ENCODE measurements at places on chromosomes 7 and 10. TPM values are rescaled to one million over a fixed set of nuclear protein-coding genes. Genes with fewer than 3 reads are reported as not detected.

RNF32 gene
- not detected for total RNA-seq

DNA sequence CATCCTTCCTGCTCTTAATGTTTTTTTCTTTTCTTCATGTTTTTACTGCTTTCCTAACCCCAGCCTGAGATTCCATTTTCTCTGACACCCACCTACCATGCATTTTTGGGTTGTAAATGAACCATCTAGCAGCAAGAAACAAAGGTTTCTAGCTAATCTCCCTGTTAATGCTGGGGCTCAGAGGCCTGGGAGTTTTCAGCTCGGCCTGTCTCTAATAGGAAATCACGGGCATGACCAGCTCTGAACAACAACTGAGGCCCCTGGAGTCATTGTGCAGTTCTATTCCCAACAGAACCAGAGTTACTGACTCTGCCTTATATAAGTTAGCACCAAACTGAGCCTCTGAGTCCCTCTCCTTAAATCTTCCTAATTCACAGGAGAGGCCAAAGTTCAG is 134.8 kb downstream of the CFAP58 start:
- no peak for DNase-seq

DNA sequence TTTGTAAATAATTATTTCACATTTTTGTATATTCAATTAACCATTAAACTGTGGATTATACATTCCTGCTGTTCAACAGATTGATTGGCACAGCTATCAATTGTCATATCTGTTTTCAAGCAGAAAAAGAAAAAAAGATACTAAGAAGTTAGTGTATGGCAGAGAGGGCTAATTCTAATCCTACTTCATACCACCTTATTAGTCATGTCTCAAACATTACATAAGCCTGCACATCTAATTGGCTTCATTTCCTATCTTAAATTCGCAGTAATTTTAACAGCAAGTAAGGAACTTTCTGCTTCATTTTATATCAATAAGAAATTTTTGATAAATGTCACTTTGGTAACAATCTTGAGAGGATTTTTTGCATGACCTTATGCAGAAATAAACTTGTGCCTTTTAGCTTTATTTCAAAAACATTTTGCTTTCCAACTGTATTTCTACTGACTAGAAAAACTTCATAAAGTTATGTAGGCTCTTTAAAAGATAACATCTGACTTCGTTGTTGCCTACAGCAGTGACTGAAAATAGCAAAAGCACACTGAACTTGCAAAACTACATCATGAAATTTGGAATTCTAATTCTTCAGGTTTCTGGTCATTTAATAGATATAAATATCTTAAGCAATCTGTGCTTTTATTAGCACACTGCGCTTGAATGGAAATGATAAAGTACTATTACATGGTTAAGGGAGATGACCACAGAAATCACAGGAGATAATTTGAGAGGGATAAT is 111.5 kb downstream of the SEMA3C start:
- no peak for DNase-seq

DNA sequence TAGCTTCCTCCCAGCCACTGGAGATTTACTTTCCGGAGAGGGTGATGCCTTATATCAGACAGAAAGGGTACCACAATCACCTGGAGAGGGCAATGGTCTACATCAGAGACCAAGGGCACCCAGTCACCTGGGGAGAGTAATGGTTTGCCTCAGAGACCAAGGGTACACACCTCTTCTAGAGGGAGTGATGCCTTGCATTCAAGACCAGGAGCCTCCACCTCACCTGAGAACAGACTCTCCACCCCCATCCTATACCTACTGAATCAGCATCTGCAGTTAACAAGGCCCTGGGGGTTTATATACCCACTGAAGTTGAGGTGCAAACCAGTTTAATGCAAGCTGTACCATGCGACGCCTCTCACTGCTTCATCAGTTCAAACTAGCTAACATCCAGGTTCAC is 270.2 kb upstream of the IGFBP3 start:
- no peak for DNase-seq

DNA sequence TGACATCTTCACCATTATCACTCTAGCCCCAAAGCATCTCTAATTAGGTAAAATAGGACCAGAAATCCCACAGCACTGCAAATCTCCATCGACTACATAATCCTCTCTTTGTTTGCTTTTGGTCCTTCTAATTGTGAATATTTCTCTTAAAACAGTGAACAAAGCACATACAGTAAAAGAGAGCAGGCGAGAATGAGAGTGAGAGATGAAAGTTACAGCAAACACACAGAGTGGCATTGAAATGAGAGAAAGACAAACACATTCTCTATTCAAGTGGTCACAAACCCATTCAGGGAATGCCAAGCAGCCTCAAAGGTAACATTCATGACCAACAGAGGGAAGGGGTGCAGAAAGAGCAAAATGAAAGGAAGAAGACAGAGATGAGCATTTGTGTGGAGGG is 109.8 kb upstream of the PTN start:
- no peak for DNase-seq

All from natural killer cell (primary cell).